Hematopoietic multipotent progenitor cell treated with erythropoietin and hydrocortisone succinate and interleukin-3 and kit ligand, for 8 days (in vitro differentiated cells): ENCODE measurements at places on chromosomes 13 and 19.

DNA sequence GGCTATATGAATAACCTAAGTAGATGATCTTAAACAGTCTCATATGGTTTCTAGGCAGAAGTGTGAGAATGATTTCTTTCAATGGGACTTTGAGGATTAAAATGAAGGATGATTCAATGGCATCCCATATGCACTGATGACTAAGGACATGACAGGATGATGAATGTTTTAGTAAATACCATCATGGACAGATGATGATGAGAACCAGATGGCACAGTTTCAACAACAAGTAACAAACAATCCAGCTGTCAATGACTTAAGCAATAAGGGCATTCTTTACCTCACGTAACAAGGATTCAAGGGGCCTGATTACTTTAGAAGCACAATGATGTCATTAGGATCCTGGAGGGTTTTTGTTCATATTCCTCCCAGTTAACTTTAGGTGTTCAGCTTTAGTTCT, 2678.4 kb downstream of the PCDH9 start:
- no peak for DNase-seq

DNA sequence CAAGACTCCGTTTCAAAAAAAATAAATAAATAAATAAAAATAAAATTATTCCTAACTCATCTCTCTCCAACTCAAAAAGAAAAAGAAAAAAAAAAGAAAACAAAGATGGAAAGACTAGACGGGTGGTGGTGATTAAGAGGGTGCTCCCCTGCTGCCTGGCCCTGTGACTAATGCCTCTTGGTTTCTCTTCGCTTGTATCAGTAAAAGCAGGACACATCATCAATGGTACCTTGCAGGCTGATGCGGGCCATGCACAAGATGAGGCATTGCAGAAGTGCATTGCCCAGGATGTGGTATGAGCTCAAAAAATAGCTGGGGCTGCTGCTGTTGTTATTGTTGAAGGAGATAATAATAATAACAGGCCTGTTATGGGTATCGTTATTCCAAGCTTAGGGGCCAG, 14.6 kb downstream of the ACER1 start:
- DNase-seq, result no peak

GRCh38 chr13:45339867-45340266, 1.1 kb downstream of the TPT1 start:
- no peak for DNase-seq

DNA sequence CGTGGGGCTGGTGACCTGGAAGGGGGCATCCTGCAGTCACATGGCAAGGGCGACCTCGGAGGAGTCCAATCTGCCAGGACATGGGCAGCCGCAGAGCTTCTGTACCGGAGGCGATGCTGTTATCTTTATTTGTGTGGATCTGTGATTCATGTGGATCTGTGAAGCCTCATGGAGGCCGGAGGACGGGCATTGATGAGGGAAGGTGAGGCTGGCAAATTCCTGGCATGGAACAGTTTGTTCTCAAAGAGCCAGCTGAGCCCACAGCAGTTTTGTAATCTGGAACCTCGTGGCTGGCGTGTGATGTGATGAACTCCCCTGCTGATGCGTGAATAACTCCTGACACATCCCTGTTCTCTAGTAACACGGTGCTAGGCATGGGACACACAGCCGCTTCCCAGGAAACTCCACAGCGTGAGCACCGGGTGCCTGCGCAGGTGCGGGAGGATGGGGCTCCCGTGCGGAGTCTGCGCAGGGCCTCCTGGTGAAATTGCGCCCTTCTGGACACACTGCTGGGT, 40.4 kb downstream of the ATP11A start:
- no peak for DNase-seq
